ENCODE measurements at places on chromosomes 7 and 10.
A peak's percentile ranks its signal among the peaks of the same experiment; 100 is the strongest.

DNA sequence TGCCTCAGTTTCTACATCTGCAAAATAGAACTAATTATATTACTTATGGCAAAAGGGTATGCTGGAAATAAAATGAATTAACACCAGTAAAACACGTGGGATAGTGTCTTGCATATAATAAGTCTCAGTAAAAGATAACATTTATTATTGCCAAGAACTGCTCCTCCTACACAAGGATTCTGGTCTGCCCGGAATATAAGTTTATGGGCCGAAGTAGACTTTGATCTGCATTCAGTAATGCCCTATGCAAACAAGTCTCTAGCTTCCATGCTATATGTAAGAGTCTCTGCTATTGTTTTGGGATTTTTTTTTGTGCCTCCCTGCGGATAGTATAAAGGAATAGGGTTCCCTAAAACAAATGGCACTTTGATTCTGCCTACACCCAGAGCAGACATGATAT lies 125.6 kb upstream of the SLC26A5 start:
- no peak for DNase-seq

DNA sequence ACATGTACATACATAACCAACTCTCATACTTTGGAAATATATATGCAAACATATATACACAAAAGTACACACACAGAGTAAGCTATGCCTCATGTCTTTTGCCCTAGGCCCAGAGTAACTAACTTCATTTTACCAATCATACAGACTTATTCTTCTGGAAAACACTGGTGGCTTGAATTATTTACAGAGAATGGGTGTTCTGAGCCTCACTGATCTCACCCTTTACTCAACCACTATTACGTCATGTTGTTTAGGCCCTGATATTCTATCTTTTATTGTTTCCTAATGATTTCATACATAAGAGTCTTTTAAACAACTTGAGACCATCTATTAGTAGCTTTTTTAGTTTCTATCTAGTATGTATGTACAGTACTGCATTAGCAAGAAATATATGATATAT lies 43.0 kb downstream of the ANK3 start:
- peak; percentile 14 for DNase-seq

DNA sequence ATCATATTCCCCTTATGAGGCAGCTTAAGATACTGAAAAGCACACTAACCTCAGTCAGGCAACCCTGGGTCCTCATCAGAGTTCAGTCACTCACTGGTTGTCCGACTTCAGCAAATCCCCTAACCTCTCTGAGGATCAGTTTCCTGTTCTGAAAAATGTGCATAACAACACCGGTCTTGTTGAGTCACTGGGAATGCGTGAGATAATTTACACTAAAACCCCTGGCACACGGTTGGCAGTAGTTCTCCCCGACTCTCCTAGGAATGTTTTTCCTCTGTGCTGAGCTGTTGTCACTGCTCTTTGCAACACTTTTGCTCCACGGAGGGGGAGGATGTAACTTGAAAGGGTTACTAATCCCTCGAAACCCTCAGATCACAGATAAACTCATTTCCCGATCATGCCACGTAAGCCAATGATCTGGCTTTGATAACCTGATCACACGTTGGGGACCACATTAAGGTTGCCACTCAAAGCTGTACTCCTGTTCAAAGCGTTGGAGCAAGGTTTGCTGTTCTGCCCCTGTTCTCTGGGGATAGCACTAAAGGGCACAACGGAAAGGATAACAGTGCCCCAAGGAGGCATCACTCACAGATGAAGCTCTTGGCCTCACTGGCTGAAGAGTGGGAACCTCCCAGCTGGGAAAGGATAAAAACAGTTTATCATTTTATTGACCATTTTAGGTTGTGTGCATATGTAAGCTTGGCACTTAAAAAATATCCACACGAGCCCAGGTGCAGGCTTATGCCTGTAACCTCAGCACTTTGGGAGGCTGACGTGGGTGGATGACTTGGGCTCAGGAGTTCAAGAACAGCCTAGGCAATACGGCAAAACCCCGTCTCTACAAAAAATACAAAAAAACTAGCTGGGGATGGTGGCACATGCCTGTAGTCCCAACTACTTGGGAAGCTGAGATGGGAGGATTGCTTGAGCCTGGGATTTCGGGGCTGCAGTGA lies 5.0 kb upstream of the RBM17 start:
- peak; percentile 73 for DNase-seq

DNA sequence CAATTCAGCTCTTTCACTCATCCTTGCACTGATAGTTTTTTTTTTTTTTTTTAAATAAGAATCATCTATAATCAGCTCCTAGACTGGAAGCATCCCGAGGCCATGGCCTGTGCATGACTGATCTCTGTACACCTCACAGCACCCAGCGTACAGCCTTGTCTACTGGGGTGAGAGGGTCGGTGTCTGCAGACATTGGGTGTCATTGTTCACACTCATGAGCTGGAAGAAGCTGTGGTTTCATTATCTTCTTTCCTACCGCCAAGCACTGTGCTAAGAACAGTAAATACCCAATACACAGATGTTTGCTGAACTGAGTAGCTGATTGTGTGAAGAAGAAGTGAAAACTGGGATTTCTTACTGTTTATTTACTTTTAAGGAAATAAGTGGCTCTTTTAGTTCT lies 123.6 kb downstream of the CLEC2L start:
- DNase-seq = peak; percentile 48

GRCh38 chr10:98414932-98415730 lies at the start of gene PYROXD2:
TSS of gene PYROXD2 (minus strand) at chr10:98415182. CDS start at chr10:98415135, 47 bp downstream.
- DNase-seq = peak; percentile 92

- no peak for DNase-seq
These were observed 42.3 kb upstream of the GNA12 start for GRCh38 chr7:2886391-2886790.

DNA sequence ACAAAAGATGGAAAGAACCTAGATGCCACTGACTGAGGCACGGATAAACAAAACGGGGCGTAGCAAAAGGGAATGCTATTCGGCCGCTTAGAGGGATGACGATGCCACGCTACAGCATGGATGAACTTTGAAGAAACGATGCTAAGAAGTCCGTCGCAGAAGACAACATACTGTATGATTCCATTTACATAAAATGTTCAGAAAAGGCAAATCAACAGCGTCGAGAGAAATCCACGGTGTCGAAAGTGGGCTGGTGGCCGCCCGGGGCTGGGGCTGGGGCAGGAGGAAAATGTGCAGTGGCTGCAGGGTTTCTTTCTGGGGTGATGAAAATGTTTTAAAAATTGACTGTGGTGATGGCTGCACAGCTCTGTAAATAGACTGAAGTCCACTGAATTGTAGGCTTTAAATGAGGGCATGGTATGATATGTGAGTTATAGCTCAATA lies 24.1 kb downstream of the GNA12 start:
- no peak for DNase-seq

DNA sequence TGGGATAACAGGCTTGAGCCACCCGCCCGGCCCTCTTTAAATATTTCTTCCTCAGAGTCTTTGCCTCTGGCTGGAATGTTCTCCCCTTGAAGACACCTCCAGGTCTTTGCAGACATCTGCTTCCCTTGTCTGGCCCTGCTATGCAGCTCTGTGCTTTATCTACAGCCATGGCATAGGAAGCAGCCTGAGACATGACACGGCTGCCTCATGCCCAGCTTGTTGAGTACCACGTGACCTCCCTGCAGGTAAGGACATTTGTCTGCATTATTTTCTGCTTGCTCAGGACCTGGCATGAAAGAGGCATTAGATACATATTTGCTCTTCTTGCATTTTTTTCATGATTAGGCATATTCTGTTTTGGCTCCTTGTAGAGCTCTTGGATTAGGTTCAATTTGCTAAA lies 113.8 kb upstream of the KLF6 start:
- DNase-seq = no peak

DNA sequence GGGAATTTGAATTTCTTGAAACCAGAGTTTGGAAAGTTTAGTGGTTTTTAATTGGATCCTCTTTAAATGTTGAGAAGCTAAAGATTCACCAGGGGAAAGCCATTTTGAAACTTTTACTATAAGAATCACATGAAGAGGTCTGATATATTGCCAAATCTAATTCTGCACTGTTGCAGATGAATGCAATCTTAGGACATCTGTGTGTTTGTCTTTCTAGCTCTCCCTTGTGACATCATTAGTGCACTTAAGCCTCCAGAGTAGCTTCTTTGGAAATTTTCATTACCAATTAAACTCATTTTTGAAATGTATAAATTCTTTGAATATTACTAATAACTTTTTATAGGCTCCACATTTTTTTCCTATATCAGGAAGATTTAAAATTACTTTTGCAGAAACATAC lies 160.2 kb downstream of the BICC1 start:
- peak; percentile 57 for DNase-seq

- DNase-seq = peak; percentile 62
These were observed 5.6 kb downstream of the ABI1 start for GRCh38 chr10:26855186-26855585.

- peak; percentile 56 for DNase-seq
These were observed 198.4 kb downstream of the DIP2C start for GRCh38 chr10:490891-491571.

DNA sequence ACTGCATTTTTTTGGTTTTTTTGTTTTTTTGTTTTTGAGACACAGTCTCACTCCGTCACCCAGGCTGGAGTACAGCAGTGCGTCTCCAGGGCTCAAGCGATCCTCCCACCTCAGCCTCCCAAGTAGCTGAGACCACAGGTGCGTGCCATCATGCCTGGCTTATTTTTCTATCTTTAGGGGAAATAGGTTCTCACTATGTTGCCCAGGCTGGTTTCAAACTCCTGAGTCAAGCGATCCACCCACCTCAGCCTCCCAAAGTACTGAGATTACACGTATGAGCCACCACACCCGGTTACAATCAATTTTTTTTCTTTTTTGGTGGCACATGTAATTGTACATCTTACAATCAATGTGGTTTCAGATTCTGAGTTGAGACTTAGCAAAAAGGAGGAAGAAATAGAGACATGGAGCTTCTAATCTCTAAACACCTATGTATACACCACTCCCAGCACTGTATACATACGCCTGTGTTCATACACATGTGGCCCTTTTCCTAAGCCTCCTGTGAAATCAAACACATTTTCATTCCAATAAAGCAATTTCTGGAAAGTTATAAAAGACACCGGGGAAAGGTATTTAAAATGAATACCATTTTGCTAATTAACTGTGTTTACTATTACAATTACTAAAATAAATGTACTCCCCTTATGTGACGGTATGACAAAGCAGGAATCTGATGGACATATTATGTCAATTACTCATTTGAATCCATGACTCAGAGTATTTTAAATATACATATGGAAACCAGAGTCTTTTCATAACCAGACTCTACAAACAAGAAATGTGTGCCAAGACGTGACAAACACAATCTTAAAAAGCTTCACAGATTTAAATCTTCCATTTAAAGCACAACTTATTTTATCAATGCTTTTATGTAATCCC lies 40.9 kb downstream of the SMURF1 start:
- peak; percentile 87 for DNase-seq

DNA sequence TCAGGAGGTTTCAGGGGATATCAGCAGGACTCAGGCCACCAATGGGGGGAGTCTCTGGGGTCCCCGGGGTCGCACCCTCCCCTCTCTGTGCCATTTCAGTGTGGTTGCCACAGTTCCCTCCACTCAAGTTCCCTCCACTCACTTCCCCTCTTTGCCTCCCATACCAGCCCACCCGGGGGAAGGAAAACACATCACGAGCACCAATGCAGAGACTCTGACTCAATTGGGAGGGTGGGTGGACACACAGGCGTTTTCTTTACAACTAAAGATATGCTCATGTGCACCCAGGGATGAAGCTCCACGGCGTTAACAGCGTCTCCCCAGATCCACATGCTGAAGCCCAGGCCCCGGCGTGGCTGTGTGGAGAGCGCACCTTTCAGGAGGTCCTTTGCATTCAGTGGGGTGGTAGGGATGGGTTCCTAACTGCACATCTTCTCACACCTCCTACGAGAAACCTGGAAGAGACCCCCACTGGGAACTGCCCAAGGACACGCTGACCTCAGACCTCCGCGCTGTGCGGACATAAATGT lies 254.1 kb downstream of the ZMYND11 start:
- no peak for DNase-seq

DNA sequence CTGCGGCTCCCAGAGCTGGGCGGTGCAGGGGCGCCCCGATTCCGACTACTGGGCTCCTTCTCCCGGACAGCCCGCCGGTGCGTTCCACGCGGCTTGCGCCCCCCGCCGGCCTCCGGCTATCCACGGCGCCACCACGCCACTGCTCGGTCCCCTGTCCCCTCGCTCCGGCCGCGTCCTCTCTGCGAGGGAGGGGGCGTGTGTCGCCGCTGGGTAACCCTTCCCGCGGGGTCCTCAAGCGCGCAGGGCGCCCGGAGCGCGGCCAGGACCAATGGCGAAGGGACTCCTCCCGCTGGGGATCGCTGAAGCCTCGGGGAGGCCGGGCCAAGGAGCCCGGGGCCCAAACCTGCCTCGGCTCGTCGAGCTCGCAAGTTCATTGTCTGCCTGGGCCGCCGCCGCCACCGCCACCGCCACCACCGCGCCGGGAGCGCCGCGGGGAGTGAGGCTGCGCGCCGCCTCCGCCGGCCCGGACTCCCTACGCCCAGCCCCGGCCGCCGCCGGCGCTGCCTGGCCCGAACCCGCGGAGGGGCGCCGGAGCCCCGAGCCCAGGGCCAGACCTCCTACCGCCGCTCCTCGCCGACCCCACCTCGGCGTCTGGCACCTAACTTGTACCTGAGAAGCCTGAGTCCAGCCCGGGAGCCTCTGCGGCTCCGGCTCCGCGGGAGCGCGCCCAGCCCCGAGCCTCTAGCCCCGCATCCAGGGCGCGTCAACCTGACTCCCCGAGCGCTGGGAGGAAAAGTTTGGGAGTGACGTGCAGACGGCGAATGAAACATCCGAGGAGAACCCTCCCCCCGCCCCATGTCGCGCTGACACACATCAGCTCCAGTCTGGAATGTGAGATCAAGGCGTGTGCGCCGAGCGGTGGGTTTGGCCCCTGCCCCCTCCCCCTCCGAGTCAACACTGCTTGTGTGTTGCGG lies at the start of gene CHST15:
Gene CHST15, minus strand, starts transcription at position 739 of the 914 bp plus-strand sequence. CDS start 47,386 bp downstream, outside the sequence.
- peak; percentile 36 for DNase-seq

DNA sequence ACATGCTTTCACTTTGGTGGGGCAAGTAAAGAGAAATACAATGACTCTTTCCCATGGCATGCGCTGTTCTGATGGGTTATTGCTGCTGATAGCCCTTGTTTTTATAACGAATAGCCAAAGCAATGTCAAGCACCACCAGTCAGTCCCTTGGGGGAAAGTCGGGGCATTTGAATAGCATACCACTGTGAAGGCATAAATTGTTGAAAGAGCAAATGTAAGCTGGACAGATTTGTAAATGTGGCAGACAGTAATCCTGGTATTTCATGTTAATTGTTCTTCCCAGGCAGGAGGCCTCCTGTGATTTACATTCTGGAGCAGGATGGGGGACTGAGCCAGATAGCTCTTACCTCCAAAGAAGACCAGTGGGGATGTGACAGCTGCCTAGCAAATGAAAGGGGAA lies 293.3 kb downstream of the ADRA2A start:
- no peak for DNase-seq

GRCh38 chr7:81707966-81708365 lies 61.9 kb downstream of the HGF start:
- no peak for DNase-seq

GRCh38 chr7:77351539-77352004 lies 64.6 kb downstream of the GSAP start:
- DNase-seq = no peak

Data from iris pigment epithelial cell (primary cell).